Stimulated activated CD4-positive, alpha-beta T cell treated with anti-CD3 and anti-CD28 coated beads, Interleukin-1b, Interleukin-23, amount 100 ng/mL, for 1 hour (primary cell): ENCODE measurements at places on chromosomes 11 and 22.

GRCh38 chr11:2805388-2806056 lies 80.1 kb downstream of the CDKN1C start:
- DNase-seq = no peak

DNA sequence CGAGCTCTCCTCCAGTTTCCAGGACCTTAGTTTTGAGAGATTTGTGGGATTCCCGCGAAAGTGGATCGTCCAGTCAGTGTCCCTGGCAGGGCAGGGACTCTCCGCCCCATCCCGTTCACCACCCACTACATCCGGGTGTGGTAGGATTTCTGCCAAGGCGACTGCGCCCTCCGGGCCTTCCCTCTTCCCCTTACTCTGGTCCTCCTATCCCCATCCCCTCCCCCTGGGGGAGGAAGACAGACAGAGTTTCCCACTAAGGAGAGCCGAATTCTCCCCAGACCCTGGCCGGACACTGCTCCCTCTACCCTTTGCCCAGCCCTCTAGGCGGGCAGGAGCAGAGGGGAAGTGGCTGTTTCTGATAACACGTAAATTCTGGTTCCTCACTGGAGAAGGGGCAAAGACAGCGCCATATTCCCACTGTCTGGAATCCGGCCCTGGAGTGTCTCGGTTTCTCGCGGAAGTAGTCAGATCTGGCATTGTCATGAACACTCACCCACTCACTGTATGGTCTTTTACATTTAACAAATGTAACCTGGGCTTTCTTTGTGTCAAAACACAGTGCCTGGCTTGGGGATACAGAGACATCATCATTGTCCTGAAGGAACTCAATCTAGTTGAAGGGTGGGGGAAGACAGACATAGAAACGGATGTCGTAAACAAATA lies 1.1 kb upstream of the NECTIN1 start:
- DNase-seq = no peak

GRCh38 chr22:42470366-42471082 lies 38.3 kb upstream of the NFAM1 start:
- DNase-seq = no peak

DNA sequence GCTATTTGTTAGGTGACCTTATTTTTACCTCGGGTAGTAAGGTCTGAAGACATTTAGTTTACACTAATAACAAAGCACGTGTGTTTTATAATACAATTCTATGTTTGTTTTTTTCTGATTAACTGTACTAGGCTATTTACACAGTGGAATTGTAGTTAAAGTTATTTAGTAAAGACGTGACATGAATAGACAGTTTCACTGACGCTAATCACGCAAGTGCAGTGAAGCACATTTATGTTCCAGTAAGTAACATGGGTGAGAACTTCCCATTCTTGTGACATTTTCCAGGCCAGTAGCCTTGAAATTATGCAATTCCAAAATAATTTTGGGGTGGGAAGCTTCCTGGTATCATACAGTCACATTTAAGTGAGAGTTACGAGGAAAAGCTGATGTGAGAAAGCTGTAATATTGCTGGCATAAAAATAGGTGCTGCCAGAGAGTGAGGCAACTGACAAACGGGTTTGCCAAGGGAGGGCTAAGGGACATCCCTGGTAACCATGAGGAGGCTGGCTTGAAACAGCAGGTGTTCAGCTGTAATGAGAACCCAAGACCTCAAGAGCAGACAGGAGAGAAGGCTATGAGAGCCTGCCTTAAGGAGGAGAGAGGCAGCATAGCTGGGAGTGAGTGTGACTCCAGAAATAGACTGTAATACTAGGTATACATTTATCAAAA lies 378.8 kb downstream of the DCDC1 start:
- no peak for DNase-seq

DNA sequence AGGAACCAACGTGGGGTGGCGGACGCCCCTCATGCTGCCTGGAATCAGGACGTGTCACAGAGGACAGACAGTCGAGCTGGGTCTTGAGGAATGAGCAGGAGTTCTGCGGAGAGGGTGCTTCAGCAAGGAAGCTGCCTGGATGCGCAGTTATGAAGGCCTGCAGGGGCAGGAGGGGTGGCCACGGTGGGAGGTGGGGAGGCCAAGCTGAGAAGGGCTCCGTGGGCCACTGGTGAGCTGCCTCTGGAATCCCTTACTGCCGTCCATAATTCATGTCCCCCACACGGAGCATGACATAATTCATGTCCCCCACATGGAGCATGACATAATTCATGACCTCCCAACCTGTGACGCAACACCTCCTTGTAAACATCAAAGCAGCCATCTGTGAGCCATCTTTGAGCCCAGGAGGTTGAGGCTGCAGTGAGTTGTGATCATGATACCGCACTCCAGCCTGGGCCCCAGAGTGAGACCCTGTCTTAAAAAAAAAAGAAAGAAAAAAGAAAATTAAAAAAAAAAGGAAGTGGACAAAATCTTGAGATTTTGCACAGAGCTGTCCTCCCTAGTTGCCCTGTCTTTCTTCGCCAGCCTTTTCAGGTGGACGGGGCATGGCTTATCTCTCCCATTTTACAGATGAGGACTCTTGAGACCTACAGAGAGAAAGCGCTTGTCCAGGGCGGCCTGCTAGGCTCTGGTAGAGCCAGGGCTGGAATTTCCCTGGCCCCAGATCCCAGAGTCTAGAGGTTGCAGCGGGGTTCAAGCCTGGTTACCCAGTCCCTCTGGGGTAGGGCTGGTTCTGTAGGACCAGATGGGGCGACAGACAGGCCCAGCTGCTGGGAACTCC lies 24.3 kb upstream of the PICK1 start:
- no peak for DNase-seq

GRCh38 chr11:89347071-89347470 lies 144.1 kb downstream of the NOX4 start:
- DNase-seq = no peak

DNA sequence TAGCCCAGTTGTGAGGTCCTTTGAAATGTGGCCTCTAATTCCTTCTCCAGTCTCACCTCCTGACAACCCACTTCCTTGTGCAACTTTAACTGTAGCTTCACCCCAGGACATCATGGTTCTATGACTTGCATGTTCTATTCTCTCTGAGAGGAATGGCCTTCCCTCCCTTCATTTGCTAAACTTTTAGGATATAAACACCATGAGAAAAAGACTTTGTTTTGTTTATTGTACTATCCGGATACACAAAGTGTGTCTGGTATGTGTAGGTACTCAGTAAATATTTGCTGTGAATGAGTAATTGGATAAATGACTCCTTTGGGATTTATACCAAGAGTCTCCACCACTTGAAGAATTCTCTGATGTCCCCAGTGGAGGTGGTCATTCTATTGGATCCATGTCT lies 547.6 kb downstream of the INSC start:
- DNase-seq = no peak

DNA sequence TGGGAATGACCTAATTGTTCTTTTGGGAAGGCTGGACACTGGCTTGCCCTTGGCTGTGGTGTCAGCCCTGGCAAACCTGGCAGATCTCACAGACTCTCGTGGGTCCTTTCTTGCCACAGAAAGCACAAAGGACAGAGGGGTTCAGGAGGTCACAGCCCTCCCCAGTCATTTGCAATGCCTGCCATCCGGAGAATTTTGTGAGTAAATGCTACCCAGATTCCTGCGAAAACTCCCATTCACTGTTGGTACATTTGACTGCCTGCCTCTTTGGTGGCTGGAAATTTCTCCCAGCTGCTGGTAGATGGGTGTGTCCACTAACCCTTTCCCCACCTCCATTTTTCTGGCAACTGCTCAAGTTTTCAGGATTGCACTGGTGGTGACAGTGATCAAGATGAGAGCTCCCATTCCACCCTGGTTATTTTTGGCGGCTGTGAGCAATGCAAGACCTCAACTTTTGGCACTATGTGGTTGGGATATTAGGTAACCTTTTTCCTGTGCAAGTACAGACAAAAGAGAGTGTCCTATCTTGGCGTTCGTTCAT lies 155.7 kb downstream of the NAV2 start:
- no peak for DNase-seq

- DNase-seq = no peak
Observed at GRCh38 chr11:44849922-44850321, 100.8 kb downstream of the TP53I11 start.

DNA sequence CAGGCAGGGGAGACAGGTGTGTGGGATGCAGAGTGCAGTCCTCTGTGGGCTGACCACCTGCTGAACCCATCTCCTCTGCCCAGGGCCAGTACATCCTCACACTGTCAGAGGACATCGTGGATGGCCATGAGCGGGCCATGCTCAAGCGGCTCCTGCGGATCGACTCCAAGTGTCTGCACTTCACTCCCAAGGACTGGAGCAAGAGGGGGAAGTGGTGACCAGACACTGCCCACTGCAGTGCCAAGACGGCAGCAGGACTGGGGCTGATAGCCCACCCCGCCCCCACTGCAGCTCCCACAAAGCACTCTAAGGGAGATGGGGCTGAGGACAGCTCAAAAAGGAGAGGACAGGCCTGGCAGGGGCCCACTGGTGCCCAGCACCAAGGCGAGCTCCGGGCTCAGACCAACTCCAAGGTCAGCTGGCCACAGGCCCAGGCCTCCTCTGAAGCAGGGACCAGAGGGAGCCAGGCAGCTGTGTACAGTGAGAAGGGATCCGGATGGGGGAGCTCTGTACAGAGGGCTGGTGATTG lies 1.6 kb downstream of the RNASEH2C start:
- no peak for DNase-seq

GRCh38 chr11:4960877-4961276 lies 5.4 kb upstream of the OR51A2 start:
- no peak for DNase-seq
